ENCODE measurements at places on chromosomes 1 and 21.

DNA sequence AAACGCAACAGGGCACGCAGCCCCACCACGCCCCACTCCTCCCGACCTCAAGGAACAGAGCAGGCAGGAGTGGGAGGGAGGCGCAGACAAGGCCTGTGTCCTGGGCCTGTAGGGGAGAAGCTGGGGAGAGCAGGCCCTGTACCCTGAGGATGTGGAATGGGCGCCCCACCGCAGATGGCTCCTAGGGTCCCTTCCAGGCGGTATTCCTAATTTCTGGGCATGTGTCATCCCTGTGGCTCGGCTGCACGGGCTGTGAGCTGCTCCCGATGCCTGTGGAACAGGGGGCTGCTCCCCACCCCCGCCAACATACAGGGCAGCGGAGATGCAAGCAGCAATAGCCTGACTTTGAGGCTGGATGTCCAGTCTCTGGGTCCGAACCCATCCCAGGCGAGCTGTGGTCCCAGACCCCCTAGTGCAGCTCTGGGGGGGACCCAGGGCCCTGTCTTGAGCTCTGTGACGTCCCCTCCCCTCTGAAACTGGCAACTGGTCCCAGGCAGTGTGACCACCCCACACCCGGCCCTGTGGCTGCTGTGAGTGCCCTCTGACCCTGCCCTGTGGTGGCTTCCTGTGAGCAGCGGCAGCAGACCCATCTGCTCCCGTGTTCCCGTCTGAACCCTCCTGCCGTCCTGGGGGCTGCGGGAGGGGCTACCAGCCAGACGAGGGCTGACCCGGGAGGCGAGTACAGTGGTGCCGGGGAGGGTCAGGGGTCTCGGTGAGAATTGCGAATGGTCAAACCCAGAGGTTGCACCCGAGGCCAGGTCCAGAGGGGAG is 13.9 kb upstream of the COL6A2 start:
- DNase-seq: no peak

- DNase-seq: no peak
Observed at GRCh38 chr1:237700181-237700580, 190.5 kb downstream of the ZP4 start.

GRCh38 chr1:48792961-48793360 is 16.3 kb upstream of the BEND5 start:
- no peak for DNase-seq

- no peak for DNase-seq
Observed at GRCh38 chr1:7755448-7755847, 15.6 kb upstream of the VAMP3 start.
